Stimulated activated CD4-positive, alpha-beta T cell treated with anti-CD3 and anti-CD28 coated beads, Interleukin-15, amount 100 ng/mL, for 1 hour (primary cell): ENCODE measurements at places on chromosomes 2 and 18.

DNA sequence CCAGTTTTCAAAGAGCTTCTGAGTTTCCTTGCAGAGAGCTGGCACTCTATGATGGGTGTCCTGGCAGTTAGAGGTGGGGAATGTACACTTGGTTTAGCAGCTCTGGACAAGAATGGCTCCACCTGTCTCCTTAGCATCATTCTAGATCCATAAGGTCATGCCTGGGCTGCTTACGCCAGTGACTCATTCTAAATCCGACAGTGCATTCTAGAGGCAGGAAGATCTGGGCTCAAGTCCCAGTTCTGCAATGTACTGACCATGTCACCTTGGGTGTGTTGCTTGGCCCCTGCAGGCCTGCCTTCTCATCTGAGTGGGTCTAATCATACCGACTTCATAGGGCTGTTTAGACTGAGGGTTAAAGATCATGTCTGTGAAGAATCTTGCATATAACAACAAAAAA is 46.5 kb downstream of the PTGR3 start:
- DNase-seq, result no peak

DNA sequence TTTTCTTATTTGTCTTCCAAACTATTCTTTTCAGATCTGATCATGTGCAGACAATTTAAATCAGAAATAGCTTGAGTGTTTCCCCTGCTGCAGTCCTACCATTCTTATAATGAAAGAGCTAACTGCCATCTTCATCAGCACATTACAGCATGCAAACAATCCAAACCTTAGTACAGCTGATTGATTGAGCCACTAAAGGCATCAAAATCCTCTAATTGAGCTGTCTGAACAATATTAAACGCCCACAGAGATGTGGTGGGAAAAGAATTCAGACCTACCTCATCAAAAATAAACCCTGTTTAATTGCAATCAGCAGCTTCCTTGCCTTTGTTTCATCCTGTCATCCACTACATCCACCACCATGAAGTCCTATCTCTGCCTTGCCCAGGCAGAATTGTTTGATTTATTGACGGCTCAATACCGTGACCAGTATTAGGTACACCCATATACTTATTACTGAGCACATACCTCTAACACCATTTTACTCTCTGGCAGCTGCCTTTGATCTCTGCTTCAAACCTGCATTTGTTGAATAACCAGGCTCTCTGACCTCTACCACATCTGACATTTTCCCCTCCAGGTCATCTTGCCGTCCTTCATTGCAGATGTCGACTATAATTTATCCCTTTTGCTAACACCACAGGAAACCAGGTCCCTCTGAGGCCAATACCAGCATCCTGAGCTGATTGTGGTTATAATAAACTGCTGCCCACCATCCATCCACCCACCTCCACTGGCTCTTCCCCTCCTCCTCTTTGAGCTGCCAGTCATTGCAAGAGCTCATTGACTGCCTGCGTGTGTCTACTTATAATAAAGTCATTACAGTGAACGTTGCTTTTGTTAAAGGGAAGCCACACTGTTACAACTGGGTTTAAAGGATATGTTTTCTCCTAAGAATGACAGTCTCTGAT is 78.5 kb downstream of the RBM43 start:
- DNase-seq, result no peak

DNA sequence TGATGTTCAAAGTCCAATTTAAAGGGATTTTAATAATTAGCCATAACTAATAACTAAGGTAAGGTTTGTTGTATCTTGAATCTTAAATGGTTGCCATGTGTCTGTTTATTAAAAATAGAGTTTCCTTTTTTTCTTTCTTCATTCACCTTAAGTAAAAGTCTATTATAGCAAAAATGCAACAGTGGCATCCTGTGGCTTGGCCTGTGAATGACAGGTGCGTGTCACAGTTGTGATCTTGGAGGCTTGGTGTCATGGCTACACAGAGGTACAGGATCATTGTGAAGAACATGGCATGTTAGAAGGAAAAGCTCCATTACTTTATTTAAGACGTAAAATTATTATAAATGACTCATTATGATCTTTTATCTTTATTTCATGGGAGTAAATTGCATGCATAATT is 246.1 kb downstream of the BCL2 start:
- no peak for DNase-seq

GRCh38 chr2:64054161-64054915 is 35.1 kb upstream of the VPS54 start:
- DNase-seq, result no peak

- DNase-seq, result no peak
Measured at GRCh38 chr2:241037498-241037897, 39.1 kb downstream of the SNED1 start.

GRCh38 chr2:233379441-233379840 is 25.1 kb downstream of the DGKD start:
- DNase-seq, result no peak

- no peak for DNase-seq
Measured at GRCh38 chr2:23198316-23199114, 186.5 kb upstream of the KLHL29 start.

- DNase-seq, result no peak
Measured at GRCh38 chr2:118202707-118203303, 114.5 kb downstream of the INSIG2 start.

DNA sequence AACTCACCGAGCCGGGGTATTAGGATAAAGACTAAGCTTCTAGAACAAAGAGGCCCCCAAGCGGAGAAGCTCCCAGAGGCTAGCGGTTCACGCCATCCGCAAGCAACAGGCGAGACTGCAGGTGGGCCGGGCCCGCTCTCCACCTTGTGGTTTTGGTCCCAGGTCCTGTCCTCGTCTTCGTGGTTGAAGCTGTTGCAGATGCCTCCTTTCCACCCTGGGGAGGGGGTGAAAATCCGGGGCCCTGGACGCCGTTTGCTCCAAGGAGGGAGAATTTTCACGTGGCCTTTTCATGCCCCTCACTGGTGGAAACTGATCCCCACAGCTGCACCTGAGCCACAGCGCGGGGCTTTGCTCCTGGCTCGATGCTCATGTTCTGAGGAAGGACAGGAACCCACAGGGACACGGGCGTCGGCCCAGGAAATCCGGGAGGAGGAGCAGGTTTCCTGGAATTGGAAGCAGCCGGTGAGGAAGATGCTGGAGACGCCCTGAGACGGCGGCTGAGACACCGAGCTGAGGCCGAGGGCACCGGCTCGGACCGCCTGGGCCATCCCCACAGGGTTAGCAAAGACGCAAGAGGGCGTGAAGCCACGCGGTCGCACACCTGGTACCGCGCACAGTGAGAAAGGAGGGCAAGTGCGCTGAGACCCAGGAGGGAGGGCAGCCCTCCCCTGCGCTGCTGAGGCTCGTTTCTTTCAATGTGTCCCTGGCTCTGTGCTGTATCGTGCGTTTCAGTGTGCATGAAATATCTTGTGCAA is 54.7 kb upstream of the SALL3 start:
- no peak for DNase-seq

DNA sequence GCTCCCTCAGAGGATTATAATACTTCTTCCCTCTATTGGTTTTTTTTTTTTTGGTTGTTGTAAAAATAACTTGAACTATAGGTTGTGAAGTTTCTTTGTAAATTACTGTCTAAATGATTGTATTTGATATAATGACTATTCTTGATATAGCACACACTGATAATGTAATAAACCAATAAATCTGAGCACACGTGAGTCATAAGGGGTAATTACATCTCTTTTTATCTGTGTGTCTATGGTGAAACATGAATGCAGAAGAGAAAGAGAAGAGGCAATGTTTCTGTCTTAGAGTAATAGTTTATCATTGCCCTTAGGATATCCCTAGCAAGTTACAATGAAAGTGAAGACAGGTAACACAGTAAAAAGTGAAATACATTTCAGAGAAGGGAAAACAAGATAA is 64.1 kb upstream of the RAPGEF4 start:
- no peak for DNase-seq

GRCh38 chr2:234812851-234813250 is 139.0 kb upstream of the SH3BP4 start:
- DNase-seq, result no peak

DNA sequence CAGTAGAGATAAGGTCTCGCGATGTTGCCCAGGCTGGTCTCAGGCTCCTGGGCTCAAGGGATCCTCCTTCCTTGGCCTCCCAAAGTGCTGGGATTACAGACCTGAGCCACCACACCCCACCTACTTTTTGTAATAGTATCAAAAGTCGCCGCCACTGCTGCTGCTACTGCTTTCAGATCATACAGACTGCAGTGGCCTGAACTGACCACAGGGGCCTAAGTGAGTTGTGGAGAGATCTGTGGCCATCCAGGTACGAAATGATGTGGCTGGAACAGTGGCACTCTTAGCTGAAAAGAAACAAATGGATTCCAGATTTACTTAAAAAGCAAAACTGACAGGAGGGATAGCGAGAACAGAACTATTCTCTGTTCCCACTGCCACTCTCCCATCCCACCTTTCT is 32.9 kb upstream of the POMC start:
- no peak for DNase-seq

DNA sequence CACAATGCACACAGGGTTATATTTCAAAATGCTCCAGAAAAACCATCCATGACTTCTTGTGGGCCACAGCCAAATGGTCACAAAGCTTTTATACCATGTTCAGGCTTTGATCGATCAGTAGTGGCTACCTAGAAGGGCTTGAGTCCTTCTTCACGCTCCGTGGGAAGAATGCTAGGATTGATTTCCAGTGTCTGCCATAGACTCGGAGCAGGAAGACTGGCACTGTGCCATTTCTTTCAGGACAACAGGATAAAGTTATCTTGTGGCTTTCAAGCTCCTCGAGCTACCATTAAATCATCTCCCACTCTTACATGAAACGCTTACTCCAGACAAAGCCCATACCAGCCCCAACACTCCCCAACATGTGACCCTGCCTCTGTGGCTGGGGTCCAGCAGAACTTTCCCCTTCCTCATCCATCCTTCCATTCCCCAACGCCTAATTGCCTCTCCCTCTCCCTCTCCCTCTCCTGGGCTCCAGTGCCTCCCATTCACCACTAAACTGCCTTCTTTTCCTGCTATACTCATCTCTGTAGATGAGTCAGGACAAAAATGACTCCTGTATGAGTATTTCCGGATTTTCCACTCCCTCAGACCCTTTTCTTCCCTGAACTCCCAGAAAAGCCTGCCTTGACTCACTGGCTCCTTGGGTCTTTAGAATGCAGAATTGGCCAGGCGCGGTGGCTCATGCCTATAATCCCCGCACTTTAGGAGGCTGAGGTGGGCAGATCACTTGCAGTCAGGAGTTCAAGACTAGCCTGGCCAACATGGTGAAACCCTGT is 40.9 kb downstream of the ADD2 start:
- no peak for DNase-seq

- no peak for DNase-seq
Measured at GRCh38 chr2:147623328-147623727, 221.5 kb upstream of the ACVR2A start.

DNA sequence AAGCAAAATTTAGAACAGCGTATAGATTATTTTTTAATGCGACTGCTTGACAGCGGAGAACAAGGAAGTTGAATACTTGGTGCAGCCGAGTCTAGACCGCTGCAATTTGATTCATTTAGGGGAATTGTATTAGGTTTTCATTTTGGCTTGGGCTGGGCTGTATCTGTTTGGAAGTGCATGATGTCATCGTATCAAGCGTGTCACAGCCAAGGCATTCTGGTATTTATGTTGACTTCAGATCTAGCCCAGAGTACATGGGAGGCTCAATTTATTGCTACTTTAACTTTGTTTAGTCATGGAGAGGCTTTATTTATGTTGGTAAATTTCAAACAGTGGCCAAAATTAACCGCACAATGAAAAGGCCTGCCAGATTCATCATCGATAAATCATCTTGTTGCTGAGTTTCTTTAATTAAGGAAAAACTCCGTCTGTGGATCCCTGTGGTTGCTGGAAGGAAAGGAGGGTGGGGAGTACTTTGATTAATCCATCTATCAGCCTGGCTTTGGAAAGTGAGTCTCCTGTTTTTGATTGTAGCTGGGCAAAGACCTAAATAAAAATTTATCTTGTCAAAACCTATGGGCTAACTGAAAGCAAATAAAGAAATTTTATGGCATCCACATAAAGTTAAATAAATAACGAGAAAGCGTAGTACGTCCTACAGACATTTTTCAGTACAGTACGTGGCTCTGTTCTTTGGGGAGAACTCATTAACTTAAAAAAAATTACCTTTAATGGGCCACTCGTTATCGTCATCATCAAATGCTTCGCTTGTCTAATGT is 230.4 kb upstream of the SPRED2 start:
- DNase-seq, result no peak

DNA sequence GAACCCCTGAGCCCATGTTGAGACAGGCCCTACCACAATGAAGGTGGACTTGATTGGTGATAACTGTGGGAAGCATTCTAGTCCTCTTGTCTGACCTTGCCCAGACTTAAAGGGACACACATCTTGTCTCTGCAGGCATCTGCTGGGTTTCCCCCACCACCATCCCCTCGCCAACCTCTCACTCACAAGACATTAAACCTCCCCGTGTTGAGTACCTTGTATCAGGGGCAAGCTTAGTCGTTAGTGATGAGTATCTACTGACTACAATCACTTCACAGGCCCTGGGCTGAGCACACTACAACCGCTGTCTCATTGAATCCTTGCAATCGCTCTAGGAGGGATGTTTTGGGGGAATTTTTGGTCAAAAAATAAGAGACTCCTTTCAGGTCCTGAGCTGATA is 86.0 kb downstream of the ICOS start:
- no peak for DNase-seq

GRCh38 chr2:162424816-162425215 is 80.9 kb downstream of the GCA start:
- no peak for DNase-seq

DNA sequence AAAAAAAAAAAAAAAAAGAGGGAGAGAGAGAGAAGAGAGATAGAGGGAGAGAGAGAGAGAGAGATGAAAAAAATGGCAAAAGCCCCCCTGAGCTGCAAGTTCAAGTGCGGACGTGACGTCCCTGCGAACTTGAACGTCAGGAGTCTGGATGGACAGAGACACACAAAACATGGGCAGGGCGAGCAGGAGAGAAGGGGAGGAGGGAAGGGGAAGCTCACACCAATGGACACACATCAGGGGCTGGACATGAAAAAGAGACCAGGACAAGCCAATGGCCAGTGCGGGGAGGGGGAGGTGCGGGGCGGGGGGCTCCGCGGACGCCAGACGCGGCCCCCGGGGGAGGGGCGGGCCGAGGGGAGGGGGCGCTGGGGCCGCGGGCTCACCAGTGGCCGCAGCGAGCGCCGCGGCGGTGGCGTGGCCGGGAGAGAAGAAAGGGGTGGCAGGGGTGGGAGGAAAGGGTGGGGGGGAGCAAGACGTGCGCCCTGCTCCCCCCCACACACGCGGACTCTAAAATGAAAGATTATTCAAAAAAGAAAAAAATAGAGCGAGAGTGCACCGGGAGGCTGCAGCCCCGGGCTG is at the start of gene BCL11A:
BCL11A (minus strand) TSS at position 160 of the 579 bp plus-strand sequence. CDS start 384 bp downstream, outside the sequence.
- no peak for DNase-seq

DNA sequence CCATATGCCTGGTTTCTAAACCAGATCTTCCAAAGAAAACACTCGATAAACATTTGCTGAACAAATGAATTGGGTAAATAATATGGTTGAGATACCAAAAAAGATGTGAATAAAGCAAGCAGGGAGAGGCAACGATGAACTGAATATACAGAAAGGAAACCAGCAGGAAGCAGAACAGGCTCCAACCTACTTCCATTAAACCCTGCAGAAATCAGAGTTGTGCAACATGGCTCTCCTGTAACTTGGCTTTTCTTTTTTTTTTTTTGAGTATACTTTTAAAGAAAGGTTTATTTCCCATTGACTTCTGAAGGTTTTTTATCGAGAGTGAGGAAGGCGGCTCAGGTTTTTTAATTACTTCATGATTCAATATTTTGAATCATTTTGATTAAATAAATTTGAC is 23.5 kb downstream of the ITSN2 start:
- DNase-seq, result no peak
